ENCODE measurements at places on chromosomes 16 and 17. TPM values are rescaled to one million over a fixed set of nuclear protein-coding genes. Genes with fewer than 3 reads are reported as not detected.

FOXJ1 gene
- 0.84 TPM for polyA plus RNA-seq

ZNF286A gene
- 2.2 TPM for polyA plus RNA-seq

SRCIN1 gene
- polyA plus RNA-seq = 9.6 TPM

SDK2 gene
- polyA plus RNA-seq = 0.21 TPM

ABCC6 gene
- 10.7 TPM for polyA plus RNA-seq

PER1 gene
- polyA plus RNA-seq = 60.1 TPM

HIGD1B gene
- polyA plus RNA-seq = 1.5 TPM

TSPAN10 gene
- polyA plus RNA-seq = 0.40 TPM

ERAL1 gene
- polyA plus RNA-seq = 48.9 TPM

DNA sequence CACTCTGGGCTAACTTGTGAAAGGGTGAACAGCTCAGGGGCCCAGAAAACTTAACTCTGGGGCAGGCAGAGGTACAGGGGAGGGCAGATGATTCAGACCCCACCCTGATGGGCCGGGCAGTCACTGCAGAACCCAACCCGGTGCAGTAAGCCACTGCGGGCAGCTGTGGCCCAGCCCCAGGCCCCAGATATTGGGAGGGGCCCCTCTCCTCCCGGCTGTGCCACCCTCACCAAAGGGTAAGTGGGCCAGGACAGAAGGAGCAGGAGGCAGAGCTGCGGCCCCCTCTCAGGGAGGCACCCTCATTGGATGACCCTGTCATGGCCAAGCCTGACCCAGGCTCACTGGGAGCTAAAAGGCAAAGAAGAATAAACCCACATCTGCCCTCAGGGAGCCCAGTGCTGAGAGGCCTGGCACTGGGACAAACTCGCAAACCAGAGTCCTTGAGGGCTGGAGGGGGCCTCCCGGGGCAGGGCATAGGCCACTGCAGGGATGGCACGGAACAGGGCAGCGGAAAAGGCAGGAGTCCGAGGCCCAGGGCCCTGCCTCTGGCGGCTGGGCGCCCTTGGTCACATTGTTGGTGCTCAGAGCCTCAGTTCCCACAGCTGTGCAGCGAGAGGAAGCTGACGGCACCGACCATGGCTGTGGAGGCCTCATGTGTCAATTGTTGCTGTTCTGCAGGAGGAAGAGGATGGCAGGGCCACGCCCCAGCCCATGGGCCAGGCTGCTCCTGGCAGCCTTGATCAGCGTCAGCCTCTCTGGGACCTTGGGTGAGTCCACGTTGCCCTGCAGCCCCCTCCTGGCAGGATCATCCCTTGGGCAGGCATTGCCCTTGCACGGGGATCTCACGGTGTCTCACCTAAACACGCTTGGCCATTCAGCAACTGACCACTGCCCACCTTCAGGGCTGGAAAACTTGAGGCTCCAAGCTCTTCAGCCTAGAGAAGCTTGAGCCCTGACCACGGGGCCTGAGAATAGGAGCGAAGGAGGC, 3.1 kb downstream of the ITGB4 start:
- H3K4me3 ChIP-seq = peak overlapping the region; percentile 9
- peak overlapping the region; percentile 97 for H3K27ac ChIP-seq
- H3K36me3 ChIP-seq = peaks cover 55% of the 10 kb centered on the region
- no peak for DNase-seq

DNA sequence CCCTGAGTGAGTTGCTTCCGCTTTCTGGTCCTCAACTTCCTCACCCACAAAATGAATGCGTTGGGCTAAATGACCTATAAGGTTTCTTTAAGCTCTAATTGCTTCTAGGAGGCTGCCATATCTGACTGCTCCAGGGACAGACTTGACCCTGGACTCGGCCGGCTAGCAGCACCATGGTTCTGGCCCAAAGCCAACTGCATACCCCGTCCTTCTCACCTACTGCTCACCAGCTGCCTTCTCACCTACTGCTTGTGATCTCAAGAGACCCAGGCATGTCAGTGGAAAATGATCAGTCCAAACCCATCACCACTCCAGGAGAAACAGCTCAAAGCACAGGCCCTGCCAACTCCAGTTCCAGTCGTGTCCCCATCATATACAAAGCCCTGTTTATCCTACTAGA, 124.3 kb upstream of the IRX5 start:
- no peak overlapping the region for H3K27ac ChIP-seq
- no peak for DNase-seq
- H3K36me3 ChIP-seq = no peaks in the 10 kb centered on the region

DNA sequence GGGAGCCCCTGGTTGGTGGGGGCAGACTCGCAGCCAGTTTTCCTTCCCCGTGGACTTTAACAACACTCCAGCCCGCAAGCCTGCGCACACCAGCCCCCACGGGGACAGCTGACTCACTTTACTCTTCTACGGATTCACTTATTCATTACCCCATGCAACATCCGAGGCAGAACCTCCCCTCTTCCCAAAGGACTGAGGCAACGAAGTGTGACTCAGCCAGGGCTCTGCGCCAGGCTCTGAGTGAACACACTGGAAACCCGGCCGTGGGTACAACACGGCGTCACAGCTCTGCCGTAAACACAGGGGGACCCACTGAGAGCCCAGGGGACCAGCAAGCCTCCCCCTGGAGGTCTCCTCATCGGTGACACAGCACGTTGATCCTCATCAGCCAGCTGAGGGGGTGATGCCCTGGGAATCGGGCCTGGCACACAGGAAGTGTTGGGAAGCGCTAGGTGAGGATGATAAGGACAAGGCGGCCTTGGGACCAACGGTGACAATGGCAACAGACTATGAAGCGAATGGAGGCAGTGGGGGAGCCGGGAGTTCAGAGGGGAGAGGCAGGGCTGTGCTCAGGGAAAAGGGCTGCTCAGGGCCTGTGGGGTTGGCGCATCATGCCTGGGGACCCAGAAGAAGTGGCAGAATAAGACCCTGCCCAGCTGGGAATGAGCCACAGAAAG, 14.6 kb downstream of the COTL1 start:
- peak overlapping the region; percentile 89 for H3K27ac ChIP-seq
- no peaks in the 10 kb centered on the region for H3K36me3 ChIP-seq
- H3K4me3 ChIP-seq = no peak overlapping the region
- DNase-seq = peak; percentile 20

- no peaks in the 10 kb centered on the region for H3K27me3 ChIP-seq
- H3K4me3 ChIP-seq = peak overlapping the region; percentile 45
- H3K4me1 ChIP-seq = peaks cover 5% of the 10 kb centered on the region
- H3K27ac ChIP-seq = no peak overlapping the region
- peaks cover 52% of the 10 kb centered on the region for H3K36me3 ChIP-seq
These were observed 842 bp upstream of the TEDC2 start for GRCh38 chr16:2458887-2459646.

- H3K4me3 ChIP-seq = no peak overlapping the region
- peak; percentile 99 for DNase-seq
- H3K36me3 ChIP-seq = peaks cover 4% of the 10 kb centered on the region
- H3K27me3 ChIP-seq = no peaks in the 10 kb centered on the region
These were observed 73.6 kb upstream of the HAS3 start for GRCh38 chr16:69031877-69032301.

GRCh38 chr17:55344514-55344997, 77.1 kb downstream of the MMD start:
- H3K4me1 ChIP-seq = no peaks in the 10 kb centered on the region
- H3K27ac ChIP-seq = no peak overlapping the region
- DNase-seq = no peak
- no peaks in the 10 kb centered on the region for H3K27me3 ChIP-seq

GRCh38 chr16:89324056-89325010, 106.8 kb downstream of the ZNF778 start:
- H3K27me3 ChIP-seq = no peaks in the 10 kb centered on the region
- H3K4me1 ChIP-seq = peaks cover 14% of the 10 kb centered on the region
- H3K4me3 ChIP-seq = no peak overlapping the region
- no peak for DNase-seq
- no peaks in the 10 kb centered on the region for H3K36me3 ChIP-seq

- peaks cover 5% of the 10 kb centered on the region for H3K36me3 ChIP-seq
- no peak overlapping the region for H3K27ac ChIP-seq
- no peaks in the 10 kb centered on the region for H3K4me1 ChIP-seq
These were observed 298.3 kb downstream of the SLC39A11 start for GRCh38 chr17:72794152-72794551.

DNA sequence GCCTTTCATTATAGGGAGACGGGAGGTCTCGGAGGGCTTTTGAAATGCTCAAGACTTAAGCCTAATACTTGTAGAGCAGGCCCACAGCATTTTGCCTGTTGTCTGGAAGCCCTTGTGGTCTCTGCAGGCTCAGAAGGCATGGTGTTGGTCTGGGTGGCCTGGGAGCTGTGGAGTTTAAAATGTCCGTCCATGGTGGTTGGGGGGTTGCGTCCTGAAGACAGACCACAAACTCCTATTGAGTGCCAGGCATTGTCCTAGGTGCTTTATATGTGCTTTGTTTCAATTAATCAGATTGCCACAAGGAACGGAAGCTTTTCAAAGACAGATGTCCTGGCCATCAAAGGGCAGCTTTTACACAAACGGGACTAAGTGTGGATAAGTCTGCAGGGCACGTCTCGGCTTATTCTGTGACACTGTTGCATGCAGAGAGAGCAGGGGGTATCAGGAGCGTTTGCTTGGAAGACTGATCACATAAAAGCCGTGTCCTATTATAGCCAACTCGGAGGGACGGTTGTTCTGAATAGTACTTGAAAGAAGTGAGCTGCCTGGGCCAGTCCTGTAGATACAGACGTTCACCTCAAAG, 7.8 kb downstream of the NTN1 start:
- peaks cover 16% of the 10 kb centered on the region for H3K27me3 ChIP-seq
- no peak overlapping the region for H3K27ac ChIP-seq
- H3K4me1 ChIP-seq = no peaks in the 10 kb centered on the region
- no peak overlapping the region for H3K4me3 ChIP-seq

GRCh38 chr16:31143011-31143693, 6.7 kb downstream of the PRSS36 start:
- DNase-seq = no peak
- no peaks in the 10 kb centered on the region for H3K27me3 ChIP-seq
- peaks cover 41% of the 10 kb centered on the region for H3K4me1 ChIP-seq
- H3K36me3 ChIP-seq = no peaks in the 10 kb centered on the region
- no peak overlapping the region for H3K4me3 ChIP-seq

GRCh38 chr17:11986942-11987329, 10.3 kb downstream of the ZNF18 start:
- H3K4me1 ChIP-seq = no peaks in the 10 kb centered on the region
- no peak overlapping the region for H3K4me3 ChIP-seq
- peak; percentile 13 for DNase-seq
- peaks cover 3% of the 10 kb centered on the region for H3K36me3 ChIP-seq
- no peak overlapping the region for H3K27ac ChIP-seq

DNA sequence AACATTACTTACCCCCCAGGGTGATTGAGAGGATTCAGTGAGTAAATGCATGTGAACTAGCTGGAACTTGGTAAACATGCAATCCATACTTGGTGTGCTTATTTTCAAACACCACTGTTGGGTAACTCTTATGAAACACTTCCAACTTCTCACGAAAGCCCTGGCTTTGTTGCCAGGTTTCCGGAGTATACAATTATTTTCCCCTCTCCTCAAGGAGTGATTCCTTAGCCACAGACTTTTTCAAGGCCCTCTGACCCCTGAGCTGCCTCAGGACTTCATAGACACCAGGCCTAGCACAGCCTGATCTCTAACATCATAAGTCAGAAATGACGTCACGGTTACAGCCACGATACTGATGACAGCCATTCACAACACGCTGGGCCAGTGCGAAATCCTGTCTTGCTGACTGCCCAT, 27.6 kb downstream of the HSD17B2 start:
- no peak overlapping the region for H3K27ac ChIP-seq
- H3K4me1 ChIP-seq = peaks cover 9% of the 10 kb centered on the region
- H3K27me3 ChIP-seq = no peaks in the 10 kb centered on the region
- no peak for DNase-seq
- peaks cover 8% of the 10 kb centered on the region for H3K36me3 ChIP-seq

DNA sequence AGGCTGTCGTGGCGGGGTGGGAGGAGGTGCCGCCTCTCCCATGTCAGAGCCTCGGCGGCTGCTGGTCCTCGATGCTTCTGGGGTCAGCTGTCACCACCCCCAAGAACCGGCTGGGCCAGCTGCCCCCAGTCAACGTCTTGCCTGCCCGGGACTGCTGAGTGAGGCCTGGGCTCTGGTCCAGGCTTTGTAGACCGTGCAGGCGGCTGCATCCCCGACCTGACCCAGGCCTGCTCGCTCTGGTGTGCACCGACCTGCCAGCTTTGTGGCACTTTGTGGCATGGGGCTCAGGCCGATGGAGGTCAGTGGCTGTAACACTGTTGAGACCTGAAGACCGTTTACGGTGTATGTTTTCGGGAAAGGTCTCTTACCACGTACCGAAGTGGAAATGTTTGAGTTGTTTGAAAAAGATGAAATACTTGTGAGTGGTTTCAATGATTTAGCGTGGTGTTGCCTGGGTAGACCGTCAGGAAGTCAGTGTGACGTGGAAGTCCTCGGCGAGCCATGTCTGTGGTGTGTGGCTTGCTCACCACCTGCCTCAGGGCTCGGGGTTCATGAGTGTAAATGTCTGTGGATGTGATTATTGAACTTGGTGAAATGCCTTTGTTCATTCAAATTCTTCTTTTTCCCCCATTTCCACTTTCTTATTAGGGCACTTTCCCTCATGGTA, 53.2 kb upstream of the ZNF750 start:
- no peak for DNase-seq
- H3K27me3 ChIP-seq = no peaks in the 10 kb centered on the region
- H3K4me1 ChIP-seq = peaks cover 19% of the 10 kb centered on the region
- H3K36me3 ChIP-seq = peaks cover 64% of the 10 kb centered on the region
- H3K27ac ChIP-seq = no peak overlapping the region
- H3K4me3 ChIP-seq = no peak overlapping the region

GRCh38 chr16:72234387-72234786, 62.4 kb upstream of the PMFBP1 start:
- peak; percentile 77 for DNase-seq
- no peak overlapping the region for H3K4me3 ChIP-seq
- no peak overlapping the region for H3K27ac ChIP-seq
- H3K36me3 ChIP-seq = no peaks in the 10 kb centered on the region

DNA sequence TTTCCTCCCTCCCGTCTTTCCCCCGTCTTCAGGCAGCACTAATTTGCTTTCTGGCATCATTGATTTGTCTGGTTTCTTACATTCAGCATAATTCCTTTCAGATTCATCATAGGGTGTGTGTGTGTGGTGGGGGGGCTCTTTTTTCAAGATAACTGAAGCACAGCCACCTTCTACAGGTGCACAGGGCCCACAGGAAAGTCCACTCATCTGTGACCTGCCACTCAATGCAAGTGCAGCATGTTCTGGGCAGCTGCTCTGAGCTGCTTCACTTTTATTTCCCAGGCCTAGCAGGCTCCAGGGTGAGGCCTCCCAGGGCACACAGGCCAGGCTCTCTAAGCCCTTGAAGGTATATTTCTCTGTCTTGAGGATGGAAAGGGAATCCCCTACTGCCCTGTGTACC, 35.2 kb upstream of the MYH10 start:
- DNase-seq = no peak
- no peaks in the 10 kb centered on the region for H3K4me1 ChIP-seq
- H3K27me3 ChIP-seq = no peaks in the 10 kb centered on the region
- H3K4me3 ChIP-seq = no peak overlapping the region
- H3K36me3 ChIP-seq = no peaks in the 10 kb centered on the region
